Activated naive CD8-positive, alpha-beta T cell treated with anti-CD3 and anti-CD28 coated beads, Interleukin-2, amount 50 U/mL, for 16 hours (primary cell): ENCODE measurements at places on chromosomes 3 and 15.

DNA sequence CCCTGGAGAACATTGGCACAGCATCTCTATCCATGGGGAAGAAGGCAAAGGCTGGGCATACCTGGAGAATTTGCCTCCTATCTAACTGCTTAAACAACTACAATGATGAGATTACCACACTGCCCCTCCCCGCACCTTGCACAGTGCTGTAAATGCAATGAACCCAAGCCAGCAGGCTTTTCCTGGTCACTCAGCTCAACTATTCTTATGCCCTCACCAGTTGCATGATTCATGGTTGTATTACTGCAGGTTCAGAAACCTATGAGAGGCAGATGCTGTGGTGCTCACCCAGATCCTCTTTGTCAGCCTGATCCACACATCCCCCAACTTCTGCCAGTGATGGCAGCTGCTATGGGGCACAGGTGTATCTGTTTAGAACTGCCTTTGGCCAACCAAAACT lies 77.7 kb upstream of the STAC start:
- DNase-seq: no peak

DNA sequence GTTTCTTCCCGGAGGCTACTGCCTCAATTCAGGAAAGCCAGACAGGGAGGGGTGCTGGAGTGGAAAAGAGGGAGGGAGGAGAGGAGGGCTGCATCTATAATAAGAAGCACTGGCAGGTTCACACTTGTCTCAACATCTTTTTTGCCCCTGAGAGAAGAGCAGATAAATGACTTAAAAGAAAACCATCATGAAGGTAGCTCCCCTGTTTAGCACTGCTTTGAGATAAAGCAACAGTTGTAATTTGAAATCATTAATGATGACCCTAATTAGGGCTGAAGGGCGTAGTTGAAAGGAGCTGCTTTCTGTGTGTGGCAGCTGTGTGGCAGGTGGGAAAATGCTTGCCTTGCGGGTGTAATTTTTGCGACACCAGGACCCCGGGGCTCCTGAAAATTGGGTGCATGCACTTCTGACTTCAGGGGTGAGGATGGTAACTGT lies 222.8 kb upstream of the IL12A start:
- DNase-seq: no peak

DNA sequence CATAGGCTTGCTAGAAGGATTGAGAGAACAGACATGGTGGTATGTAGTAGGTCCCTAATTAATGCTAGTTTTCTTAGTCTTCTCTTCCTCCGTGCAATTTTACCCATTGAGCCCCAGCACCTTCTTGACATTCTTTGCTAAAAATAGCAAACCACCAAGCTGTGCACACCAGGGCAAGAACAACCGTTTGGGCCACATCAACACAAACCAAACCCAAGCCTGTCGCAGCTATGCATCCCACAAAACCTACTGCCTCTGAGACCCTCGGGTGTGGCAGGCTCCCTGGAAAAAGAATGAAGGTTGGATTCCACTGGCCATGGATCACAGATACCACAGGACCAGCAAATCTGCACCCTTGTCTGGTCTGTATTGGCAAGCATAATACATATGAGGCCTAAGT lies 27.1 kb downstream of the HEG1 start:
- no peak for DNase-seq

- no peak for DNase-seq
These were observed 76.8 kb downstream of the THBS1 start for GRCh38 chr15:39657668-39658067.

DNA sequence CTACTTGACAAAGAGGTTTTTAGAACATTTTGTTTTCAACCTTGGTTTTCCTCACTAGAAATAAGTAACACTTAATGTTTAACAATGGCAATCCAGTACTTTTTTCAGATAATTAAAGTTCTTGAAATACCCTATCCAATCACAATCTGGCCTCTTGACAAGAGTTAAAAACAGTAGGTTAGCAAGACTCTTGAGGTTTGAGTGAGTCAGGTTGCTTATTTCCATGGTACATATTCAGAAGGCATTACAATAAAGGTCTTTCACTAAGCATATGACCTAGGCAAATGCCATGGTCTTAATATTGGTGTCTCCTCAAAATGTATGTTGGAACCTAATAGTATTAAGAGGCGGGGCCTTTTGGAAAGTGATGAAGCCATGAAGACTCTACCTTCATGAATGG lies 5.6 kb downstream of the SUCNR1 start:
- DNase-seq: no peak

GRCh38 chr15:78382114-78382880 lies 42.1 kb downstream of the CRABP1 start:
- no peak for DNase-seq

DNA sequence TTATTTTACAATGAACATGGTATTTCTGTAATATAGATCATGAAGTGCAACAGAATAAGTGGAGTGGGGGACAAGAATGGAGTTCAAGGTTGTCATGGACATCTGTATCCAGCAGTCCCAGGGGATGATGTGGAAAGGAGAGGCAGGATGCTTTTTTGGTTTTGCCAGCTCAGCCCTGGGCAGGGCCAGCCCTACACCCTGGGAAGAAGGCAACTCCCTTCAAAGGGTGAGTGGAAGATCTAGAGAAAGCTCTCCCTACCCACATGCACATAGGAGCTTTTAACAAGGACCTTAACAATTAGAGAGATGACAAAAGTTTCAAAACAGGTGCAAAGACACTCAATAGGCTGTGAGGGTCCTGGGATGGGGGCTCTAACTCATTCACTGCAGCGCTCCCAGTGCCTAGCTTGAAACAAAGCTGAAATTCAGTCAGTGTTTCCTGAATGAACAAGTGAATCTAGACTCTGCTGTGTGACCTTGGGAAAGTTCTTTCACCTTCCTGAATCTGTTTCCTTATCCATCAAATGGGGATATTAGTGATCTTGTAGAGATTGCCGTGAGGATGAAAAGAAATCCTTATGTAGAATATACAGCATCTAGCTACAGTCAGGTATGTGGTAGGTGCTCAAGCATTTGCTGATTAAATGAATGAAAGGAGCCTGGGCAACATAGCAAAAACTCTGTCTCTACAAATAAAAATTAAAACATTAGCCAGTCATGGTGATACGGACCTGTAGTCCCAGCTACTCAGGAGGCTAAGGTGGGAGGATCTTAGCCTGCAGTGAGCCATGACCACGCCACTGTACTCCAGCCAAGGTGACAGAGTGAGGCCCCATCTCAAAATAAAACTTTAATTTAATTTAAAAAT lies 14.3 kb downstream of the BHLHE40 start:
- DNase-seq: no peak

DNA sequence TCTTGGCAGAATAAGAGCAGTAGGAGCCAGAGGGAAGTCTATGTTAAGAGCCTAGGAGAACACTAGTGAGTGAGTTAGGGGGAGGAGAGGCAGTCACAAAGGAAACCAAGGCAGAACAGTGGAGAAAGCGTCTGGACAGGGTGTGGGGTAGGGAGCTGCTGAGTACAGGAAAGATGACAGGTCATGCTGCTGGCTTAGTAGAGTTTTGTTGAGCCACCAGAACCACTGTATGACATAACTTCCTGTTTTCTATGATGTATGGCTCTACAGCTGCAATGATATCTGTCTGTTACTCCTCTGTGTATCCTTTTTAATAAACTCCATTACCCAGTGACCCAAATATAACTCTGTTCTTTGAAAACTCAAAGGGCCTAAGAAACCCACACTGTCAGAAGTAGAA lies 10.6 kb upstream of the STT3B start:
- DNase-seq: no peak

- no peak for DNase-seq
These were observed 85.1 kb downstream of the PDCD6IP start for GRCh38 chr3:33883538-33883950.

DNA sequence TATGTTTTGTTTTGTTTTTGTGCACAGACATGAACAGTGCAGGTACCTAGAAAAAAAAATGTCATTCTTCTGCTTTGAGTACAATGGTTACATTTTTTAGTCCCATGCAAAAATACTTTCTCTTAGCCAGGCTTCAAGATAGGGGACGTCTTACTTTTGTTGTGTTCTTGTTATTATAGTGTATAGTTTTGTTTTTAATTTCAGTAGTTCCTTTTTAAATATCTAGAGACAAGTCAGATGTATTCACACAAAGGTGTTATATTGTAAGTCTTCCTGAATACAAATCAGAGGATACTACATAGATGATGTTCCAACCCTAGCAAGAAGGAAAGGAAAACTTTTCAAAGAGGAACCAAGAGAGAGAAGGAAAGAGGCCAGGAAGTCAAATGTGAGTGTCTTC lies 28.8 kb upstream of the IGSF11 start:
- no peak for DNase-seq

DNA sequence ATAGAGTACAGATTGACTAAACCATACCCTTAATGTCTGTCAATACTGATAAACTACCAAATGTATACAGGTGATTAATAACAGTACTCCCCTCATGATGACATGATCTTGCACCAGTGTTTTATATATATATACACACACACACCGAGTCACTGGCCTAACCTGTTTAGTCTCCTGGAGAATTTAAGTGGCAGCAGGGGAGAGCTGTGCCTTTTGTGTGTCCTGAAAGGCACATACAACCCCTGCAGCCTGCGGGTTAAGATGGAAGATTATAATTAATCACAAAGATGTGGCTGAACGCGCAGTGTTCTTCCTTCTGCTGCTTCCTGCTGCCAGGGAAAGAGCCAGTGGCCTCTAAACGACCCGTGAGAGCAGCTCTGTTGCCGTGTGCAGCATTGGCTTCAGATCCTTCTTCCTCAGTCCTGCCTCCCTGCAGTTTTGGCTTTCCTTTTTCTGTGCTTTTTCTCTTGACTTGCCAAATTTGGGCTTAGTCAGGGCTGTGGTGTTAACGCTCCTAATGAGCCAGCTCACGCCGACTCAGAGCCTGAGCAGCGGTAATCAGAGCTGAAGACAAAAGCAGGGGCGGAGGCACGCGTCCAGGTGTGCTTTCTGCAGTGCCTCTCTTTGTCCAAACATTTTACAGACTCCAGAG lies 42.5 kb upstream of the UBE3A start:
- no peak for DNase-seq

DNA sequence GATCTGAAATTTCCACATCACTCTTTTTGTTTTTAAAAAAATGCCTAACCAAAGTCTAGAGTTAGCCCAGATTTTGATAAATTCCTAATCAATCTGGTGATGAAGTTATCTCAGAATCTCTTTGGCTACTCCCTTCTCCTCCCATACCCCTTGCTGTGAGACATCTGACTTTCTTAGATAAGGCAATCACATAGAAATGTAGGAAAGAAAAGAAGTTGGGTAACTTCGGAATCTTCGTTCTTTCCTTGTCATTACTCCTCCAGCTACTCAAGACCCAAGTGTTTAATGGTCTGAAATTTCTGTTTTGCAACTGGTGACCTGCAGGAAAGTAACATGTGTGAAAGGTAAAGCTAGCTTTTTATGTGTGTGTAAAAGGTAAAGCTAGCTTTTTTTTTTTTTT lies 37.8 kb downstream of the MYL3 start:
- DNase-seq: no peak

DNA sequence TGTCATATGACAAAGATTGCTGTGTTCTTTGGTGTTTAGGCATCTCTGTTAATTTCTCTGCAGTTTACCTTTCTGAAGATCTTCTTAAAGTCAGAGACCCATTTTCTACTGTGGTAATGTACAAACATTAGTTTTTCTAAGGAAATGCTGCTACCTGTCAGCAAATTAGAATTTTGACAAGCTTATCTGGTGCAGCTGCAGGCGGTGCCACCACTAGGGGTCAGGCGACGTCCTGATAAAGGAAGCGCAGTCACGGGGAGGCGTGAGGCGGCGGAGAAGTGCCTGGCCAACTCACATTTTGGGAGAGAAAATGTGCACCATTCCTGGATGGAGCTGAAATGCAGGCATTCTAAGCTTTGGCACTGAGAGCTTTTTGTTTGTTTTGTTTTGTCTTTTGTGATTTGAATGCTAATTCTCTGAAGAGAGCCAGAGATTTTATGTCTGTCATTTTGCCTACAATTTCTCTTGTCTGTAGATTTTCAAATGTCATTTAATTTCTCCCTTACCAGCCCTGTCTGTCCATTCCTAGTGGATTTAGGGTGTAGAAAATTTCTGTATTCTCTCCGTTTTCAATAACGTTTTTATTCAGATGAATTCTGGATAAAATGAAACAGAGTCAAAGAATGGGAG lies 24.9 kb upstream of the SIAH2 start:
- peak; percentile 47 for DNase-seq

GRCh38 chr15:70100474-70101341 lies 3.0 kb upstream of the TLE3 start:
- DNase-seq: no peak
